Putamen (tissue), 1 donor: ENCODE measurements at places on chromosomes 7 and 10.

DNA sequence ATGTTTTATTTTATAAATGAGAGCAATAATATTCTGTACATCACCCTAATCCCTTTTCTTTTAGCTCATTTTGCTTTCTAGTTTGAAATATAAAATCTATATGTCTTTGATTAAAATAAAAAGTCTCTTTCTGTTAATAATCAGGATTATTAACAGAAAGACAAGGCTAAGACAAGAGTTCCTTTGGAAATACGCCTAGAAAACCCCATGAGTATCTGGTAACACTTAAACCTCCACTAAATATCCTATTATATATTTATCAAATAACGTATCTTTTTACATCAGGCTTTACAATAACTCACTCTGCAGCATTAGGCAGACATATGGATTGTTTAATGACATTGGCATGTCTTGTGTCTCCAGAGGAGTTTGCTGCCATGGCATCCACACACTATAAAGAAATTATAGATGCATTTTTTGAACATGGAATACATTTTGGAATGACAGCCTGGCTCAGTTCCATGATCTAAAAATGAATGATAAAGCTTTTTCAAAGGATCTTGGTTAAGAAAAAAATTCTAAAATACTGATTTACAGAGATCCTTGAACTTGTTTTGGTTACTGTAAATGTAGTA, 98.7 kb downstream of the TMEM26 start:
- DNase-seq = no peak

- DNase-seq = no peak
These were observed 137.1 kb downstream of the KMT2E start for GRCh38 chr7:105151152-105151551.

DNA sequence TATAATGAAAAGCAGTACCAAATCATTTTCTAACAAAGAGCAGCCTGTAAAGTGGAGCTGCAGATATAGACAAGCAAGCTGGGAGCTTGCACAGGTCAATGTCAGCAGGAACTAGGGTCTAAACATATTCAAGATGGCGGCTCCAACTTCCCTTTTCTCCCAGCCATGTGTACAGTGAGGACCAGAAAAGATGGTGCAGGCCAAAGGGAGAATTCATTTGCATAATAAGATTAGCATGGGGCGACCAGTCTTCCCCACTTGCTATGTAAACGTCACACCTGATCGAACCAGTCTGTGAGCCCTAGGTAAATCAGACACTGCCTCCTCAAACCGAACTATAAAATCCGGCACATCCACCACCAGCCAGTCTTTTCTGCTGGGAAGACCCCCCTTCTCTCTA, 4.4 kb upstream of the RAPGEF5 start:
- no peak for DNase-seq

- no peak for DNase-seq
These were observed 149.1 kb downstream of the MAPK8 start for GRCh38 chr10:48455392-48456151.

GRCh38 chr10:121526801-121527221, 71.4 kb downstream of the FGFR2 start:
- no peak for DNase-seq

- no peak for DNase-seq
These were observed 56.1 kb upstream of the SH2B2 start for GRCh38 chr7:102230593-102230992.

DNA sequence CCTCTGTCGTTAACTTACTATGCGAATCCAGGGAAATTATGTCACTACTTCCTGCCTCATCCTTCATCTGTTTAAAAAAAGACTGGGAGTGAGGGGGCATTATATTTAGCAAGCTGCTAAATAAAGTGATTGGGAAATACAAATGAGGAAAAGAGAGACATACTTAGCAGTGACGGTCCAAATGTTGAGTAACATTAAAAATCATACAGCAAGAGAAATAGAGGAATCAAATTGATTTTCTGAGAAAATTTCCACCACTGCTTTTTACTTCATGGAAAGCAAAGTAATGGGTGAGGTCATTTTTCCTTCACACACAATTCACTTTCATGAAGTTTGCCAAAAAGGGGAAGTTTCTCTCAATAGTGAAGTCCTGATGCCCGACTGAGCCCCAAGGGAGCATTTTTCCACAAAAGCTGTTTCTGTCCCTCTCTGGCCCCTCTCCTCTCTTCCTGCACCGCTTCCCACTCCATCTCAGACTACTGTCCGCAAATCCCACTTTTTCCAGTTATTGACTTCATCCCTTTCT, 61.9 kb upstream of the ADO start:
- DNase-seq = no peak

DNA sequence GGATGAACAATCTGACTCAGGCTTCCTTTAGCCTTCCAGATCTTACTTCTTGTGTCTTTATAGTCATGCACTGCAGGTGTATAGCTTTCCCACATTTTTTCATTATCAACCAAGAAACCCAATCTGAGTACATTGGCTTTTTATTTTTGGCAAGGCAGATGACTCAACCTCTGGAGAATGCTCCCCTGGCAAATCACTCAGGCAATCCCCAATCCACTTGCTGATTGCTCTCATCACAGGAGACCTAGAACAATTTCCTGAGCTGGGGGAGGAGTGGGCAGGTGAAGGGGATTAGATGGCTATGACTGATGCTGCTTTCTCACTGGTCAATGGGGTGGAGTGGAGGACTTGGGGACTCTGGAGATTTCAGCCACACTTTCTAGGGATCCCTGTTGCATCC, 134.4 kb downstream of the SLC16A9 start:
- no peak for DNase-seq

GRCh38 chr10:87608756-87609155, 50.9 kb upstream of the PAPSS2 start:
- no peak for DNase-seq

GRCh38 chr10:131577178-131577555, 265.6 kb upstream of the TCERG1L start:
- no peak for DNase-seq

DNA sequence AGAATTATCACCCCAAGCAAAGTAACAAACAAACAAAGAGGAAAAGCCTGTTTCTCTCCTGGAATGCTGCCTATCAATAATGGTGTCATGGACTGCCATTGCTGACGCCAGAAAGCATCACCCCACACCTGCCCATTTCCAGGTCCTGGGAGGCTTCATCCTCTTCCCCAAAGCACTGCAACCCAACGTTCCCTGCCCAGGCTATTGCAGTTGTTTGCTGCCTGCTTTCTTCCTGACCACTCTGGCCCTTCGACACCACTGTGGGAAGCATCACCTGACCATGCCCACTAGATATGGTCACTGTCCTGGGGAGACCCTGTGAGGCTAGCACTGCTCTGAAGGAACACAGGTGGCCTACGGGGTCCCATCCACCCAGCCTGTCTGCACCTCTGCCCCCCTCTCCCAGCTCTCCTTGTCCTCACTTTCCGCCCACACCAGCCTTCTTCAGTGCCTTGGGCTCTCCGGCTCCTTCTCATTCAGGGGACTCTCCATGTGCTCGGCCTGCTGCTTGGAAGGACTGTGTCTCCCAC, 439.6 kb downstream of the GLRX3 start:
- DNase-seq = no peak

DNA sequence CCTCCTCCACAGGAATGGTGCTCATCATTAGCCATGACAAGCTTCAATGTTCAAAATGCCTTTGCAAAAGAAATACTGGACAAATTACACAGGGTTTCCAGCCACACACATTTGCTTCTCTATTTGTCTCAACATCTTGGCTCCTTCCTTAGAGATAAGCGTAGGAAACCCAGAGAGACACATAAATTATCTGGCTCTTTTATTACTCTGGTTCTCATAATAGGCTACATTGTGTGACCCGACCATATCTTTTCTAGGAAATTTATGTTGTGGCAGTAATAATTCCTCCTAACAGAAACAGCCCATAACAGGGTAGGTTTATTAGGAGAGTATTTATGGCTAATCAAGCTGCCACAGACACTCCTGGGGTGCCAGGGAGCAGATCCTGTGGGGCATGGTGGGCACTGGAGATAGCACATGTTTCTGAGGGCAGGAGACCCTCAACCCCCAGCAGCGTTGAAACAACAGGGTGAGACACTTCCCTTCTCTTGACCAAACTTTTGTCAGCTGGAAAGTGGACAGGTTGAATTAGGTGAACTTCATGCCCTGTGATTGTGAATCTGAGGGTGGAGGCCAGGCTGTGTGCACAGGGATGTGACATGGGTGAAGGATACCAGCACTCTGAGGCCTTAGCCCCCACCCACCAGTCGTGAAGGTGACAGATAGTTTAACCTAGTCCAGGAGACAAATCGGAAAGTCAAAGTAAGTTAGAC, 295.9 kb upstream of the ZNF32 start:
- DNase-seq = no peak

- no peak for DNase-seq
These were observed 5.1 kb downstream of the KAZALD1 start for GRCh38 chr10:101066896-101067355.

GRCh38 chr10:122342293-122343134, 32.0 kb upstream of the PLEKHA1 start:
- DNase-seq = peak; percentile 72

DNA sequence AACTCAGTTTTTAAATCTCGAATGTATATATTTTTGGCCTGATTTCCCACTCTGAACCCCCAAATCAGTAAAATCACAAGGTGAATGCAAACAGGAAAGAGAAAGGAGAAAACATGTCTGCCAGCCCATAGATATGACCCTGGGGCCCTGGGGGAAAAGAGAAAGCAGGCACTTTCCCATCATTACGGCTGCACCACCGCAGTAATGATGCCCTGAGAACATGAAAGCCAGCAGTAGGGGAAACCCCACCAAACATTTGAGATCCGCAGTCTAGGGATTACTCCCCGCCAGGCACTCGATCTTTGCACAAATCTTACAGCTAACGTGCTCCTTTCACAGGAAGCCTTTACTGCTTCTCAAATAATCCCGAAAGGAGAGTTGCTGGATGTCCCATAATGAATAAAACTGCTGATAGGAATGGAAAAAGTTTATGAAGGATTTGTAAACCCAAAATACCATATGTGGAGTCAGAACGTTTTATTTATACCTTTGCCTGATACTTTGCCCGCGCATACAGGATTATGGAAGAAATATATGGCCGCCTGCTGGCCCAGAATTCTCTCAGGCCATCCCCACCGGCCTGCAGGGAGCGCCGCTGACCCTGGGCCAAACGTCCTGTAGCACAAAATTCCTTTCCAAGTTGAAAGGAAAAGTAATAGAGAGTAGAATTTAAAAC, 180.0 kb upstream of the INHBA start:
- no peak for DNase-seq

DNA sequence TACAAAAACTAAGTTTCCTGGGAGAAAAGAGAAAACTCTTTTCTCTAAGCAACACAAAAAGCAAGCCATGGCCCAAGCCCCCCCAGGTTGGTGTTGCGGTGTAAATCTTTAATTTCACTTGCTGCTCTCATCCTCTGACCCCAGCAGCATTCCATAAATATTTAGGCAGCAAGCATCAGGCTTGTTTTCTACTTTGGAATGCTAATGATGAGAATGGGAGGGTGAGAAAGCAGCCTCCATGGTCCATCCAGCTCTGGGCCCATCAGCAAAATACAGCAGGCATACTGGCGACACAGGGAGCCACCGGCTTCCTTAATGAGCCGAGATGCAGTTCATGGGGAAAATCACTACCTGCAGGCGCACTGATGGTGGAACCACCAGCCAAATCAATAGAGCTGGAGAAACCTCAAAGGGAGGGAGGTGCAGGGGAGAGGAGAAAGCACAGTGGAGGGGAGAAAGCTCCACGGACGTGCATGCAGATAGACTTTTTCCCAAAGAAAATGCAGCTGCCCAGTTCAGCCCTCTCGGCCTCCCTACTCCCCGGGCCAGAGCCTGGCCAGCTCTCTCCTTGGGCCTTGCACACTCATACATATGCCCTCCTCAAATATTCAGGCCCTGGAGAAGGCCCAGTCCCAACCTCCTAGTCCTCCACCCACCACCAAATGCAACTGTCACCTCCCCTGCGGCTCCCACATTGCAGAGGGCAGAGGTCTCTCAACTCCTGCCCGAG, 131.9 kb downstream of the GRID1 start:
- no peak for DNase-seq

DNA sequence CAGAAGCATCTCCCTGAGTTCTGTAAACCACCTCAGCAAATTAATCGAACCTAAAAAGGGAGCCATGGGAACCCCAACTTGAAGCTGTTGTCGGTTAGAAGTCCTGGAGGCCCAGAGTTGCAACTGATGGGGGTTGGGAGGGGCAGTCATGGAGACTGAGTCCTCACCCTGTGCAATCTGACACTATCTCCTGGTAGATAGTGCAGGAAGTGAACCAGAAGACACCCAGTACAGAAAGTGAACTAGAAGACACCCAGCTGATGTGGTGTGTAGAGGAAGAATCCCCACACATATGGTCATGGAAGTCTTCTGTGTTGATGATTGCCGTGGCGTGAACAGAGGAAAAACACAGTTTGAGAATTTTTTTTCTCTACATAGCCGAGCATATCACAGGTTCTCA, 58.8 kb upstream of the SRRM3 start:
- DNase-seq = no peak

- DNase-seq = no peak
These were observed 295.3 kb upstream of the COBL start for GRCh38 chr7:51611937-51612336.

- DNase-seq = no peak
These were observed 85.0 kb downstream of the KMT2E start for GRCh38 chr7:105098863-105099515.
